Mesothelial cell of epicardium (in vitro differentiated cells): ENCODE measurements at places on chromosomes 1 and 21.

DNA sequence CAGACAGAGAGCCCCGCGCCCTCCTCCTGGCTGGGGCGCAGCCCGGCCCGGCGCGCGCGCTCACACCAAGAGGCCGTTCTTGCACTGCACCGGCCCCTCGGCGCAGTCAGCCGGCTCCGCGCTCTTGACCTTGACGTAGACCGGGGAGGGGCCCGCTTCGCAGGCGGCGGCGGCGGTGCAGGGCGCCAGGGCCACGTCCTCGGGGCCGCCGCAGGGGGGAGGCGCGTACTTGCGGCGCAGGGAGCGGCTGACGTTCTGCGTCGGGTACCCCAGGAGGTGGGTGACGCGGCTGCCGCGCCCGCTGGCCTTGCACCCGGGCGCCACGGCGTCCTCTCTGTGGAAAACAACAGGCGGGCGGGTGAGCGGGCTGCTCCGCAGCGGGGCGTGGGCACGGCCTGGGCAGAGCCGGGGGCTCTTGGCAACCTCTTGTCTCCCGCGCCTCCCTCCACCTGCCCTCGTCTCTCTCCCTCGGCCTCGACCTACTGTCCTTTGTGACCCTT is 7.7 kb downstream of the VSIG8 start:
- peaks cover 19% of the 10 kb centered on the region for H3K4me1 ChIP-seq
- DNase-seq = peak; percentile 78
- H3K27me3 ChIP-seq = peaks cover 4% of the 10 kb centered on the region
- no peaks in the 10 kb centered on the region for H3K36me3 ChIP-seq
- peak overlapping the region; percentile 85 for H3K4me3 ChIP-seq

GRCh38 chr1:18290740-18291412 is 183.3 kb downstream of the IGSF21 start:
- peaks cover 69% of the 10 kb centered on the region for H3K27me3 ChIP-seq
- H3K4me3 ChIP-seq = no peak overlapping the region
- no peak for DNase-seq
- no peaks in the 10 kb centered on the region for H3K36me3 ChIP-seq
- H3K27ac ChIP-seq = no peak overlapping the region
- no peaks in the 10 kb centered on the region for H3K4me1 ChIP-seq

- no peak for DNase-seq
- H3K27ac ChIP-seq = no peak overlapping the region
- H3K36me3 ChIP-seq = no peaks in the 10 kb centered on the region
- H3K27me3 ChIP-seq = no peaks in the 10 kb centered on the region
- H3K4me1 ChIP-seq = peaks cover 6% of the 10 kb centered on the region
These were observed 12.2 kb downstream of the FGR start for GRCh38 chr1:27622828-27623227.

GRCh38 chr1:9787702-9788101 is 36.1 kb downstream of the CLSTN1 start:
- DNase-seq = no peak
- peaks cover 6% of the 10 kb centered on the region for H3K4me1 ChIP-seq
- H3K4me3 ChIP-seq = no peak overlapping the region
- H3K36me3 ChIP-seq = peaks cover 3% of the 10 kb centered on the region
- no peak overlapping the region for H3K27ac ChIP-seq
